ENCODE measurements at places on chromosomes 1 and 21.

GRCh38 chr1:240399381-240399780 is 212.6 kb downstream of the GREM2 start:
- peak; percentile 66 for DNase-seq

- DNase-seq: no peak
Observed at GRCh38 chr1:198780376-198780775, 141.5 kb downstream of the PTPRC start.

- peak; percentile 0 for DNase-seq
Observed at GRCh38 chr21:32994305-32994704, 31.4 kb upstream of the OLIG2 start.

DNA sequence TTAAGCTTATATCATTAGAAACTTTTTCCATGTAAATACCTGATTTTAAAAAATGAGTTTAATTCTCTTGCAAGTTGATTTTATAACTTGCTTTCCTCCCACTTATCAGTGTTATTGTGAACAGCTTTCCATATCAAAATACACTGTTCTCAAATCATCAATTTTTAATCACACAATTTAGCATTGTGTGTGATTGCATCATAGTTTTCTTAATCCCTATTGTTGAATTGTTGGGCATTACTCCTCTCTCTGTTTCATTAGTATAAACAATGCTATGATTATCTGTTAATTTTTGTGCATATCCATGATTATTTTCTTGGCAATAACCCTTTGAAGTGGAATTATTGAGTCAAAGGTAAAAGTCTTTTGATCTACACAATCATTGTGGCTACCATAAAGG is 48.7 kb downstream of the ROR1 start:
- DNase-seq: no peak

GRCh38 chr1:49199564-49199963 is 422.9 kb upstream of the BEND5 start:
- DNase-seq: no peak

DNA sequence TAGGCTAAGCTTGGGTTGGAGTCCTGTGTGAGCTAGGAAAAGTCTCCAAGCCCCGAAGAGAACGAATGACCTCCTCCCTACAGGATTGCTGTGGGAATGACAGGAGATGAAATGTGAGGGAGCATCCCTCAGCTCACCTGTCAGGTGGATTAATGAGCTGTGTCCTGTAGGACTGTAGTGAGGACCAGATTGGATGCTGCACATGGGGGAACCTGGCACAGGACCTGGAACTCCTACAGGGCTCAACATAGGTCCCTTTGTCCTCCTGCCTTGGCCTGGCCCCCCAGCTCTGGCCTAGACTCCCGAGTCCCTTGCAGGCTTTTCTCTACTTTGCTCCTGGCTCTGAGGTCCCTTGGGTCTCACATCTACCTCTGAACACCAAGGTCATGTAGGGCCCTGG is 155.7 kb downstream of the PTPRU start:
- no peak for DNase-seq

DNA sequence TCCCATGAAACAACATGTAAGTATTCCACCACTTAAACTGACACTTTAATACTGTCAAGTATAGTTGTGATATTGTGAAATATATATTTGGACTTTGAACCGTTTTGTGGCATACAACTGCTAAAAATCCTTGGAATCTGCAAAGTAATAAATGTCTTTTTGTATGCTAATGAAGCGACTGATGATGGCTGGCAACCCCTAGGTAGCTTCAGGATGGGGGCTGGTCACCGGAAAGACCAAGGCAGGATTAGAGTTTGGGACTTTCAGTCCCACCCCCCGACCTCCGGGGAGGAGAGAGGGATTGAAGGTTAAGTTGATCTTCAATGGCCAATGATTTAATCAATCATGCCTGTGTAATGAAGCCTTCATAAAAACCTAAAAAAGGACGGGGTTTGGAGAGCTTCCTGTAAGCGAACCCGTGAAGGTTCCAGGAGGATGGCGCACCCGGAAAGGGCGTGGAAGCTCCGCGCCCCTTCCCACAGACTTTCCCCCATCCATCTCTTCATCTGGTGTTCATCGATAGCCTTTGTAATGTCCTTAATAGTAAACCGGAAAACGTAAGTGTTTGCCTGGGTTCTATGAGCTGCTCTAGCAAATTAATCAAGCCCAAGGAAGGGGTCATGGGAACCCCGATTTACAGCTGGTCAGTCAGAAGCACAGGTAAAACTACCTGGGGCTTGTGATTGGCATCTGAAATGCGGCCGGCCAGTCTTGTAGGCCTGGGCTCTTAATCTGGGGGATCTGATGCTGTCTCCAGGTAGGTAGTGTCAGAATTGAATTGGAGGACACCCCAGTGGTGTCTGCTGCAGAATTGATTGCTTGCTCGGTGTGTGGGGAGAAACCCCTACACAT is 1.8 kb upstream of the ZNF281 start:
- no peak for DNase-seq

- no peak for DNase-seq
Observed at GRCh38 chr1:101107496-101108110, 82.0 kb upstream of the DPH5 start.

GRCh38 chr1:38605063-38605462 is 254.5 kb downstream of the RRAGC start:
- no peak for DNase-seq

DNA sequence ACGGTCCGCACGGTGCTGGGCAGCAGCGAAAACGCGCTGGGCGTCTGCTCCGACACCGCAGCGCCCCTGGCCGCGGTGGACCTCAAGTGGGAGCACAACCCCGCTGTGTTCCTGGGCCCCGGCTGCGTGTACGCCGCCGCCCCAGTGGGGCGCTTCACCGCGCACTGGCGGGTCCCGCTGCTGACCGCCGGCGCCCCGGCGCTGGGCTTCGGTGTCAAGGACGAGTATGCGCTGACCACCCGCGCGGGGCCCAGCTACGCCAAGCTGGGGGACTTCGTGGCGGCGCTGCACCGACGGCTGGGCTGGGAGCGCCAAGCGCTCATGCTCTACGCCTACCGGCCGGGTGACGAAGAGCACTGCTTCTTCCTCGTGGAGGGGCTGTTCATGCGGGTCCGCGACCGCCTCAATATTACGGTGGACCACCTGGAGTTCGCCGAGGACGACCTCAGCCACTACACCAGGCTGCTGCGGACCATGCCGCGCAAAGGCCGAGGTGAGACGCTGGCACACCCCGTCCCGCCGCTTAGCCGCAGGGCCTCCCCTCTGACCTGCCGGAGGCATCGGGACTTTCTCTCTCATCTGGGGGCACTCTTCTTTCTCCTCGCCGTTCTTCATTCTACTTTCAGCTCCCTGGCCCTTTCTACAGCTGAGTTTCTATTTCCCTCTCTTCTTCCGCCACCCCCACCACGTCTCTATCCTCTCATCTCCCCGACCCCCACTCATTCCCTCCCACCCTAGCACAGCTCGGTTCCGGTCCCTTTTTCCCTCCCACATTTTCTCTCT is 1.0 kb downstream of the NPR1 start:
- DNase-seq: no peak

GRCh38 chr1:175984813-175985212 is 222.3 kb downstream of the COP1 start:
- no peak for DNase-seq

DNA sequence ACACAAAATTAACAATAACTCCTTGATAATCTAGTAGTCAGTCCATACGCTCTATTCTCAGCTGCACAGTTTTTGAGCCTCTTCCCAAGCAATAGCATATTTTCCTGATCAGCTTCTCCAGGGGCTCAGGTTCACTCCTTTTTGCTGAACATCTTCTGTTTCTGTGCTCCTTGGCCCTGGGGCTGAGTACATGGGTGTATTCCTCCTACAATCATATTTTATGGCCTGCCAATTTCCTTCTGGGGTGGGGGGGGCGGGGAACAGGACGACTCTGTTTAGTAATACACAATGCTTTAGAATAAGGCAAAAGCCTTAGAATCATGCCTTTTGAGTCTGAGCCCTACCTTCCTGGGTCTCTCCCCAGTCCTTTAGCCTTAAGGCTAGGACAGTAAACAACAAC is 8.5 kb downstream of the CLDN19 start:
- no peak for DNase-seq

- no peak for DNase-seq
Observed at GRCh38 chr1:184988506-184988905, 14.2 kb upstream of the NIBAN1 start.

GRCh38 chr21:46295177-46295770 is 9.1 kb downstream of the YBEY start:
- DNase-seq: no peak

DNA sequence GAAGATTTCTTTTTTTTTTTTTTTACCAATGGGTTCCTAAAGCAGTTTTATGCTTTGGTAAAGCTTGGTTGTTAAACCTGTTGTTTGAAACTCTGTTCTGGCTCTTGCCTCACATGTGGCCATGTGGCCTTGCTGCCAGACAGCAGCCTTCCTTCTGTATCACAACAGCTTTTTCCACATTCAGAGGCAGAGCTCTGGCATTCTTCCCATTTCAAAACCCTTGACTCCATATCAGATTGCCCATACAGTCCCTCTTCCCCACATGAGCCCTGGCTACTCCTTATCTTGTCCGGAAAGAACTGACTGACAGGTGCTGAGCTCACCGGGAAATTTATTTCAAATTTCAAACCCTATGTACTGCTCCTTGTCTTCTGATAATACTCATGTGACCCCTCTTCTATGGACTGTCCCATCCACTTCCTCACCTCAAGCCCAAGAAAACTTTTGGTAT is 38.5 kb upstream of the LAX1 start:
- DNase-seq: no peak

DNA sequence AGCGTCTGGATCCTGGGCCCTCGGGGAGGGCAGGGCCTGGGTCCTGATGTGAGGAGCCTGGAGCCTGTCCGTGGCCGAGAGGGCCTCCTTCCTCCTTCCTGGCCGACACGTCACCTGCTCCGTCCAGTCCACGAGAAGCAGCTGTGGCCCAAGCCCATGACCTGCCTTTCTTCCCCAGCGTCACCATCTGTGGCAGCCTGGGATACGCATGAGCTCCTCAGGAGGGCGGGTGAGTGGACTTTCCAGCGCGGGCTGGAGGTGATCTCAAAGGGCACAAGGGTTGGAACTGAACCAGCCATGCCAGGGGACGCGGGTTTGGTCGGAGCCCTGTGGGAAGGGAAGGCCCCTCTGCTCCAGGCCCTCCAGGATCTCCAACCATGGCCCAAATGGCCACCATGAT is 90.4 kb downstream of the DHRS3 start:
- no peak for DNase-seq

DNA sequence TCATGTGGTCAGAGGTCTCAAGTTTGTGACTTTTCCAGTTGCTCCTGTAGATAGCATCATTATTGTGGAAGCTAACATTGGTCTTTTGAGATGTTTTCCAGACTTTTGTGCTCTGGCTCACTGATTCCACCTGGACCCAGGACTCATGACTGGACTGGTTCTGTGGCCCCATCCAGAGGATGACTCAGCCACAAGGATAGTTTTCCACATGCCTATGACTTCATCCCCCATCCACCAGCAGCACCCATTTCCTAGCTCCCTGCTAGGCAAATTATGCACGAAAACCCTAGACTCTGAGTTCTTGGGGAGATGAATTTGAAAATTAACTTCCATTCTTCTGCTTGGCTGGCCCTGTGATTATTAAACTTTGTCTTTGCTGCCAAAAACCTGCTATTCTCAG is 949.3 kb downstream of the MRPL39 start:
- DNase-seq: no peak

All from GM04503 (cell line).